ENCODE measurements at places on chromosomes 6 and 20. TPM values are rescaled to one million over a fixed set of nuclear protein-coding genes. Genes with fewer than 3 reads are reported as not detected.

The SOX18 gene
- total RNA-seq, result 40.3 TPM

The HLA-F gene
- total RNA-seq, result 98.3 TPM

The TMEM217 gene
- total RNA-seq, result 5.3 TPM

The ZBTB22 gene
- 22.6 TPM for total RNA-seq

The HUS1B gene
- 0.41 TPM for total RNA-seq

The SYNDIG1 gene
- total RNA-seq, result 1.3 TPM

The TINAG gene
- total RNA-seq, result not detected

The ACOT8 gene
- total RNA-seq, result 28.7 TPM

The ELOVL4 gene
- total RNA-seq, result 0.68 TPM

The RGL2 gene
- 83.3 TPM for total RNA-seq

The BHLHE23 gene
- not detected for total RNA-seq

The RUNX2 gene
- total RNA-seq, result 5.9 TPM

The PRDM13 gene
- not detected for total RNA-seq

The TOMM6 gene
- total RNA-seq, result 169 TPM

The COL9A3 gene
- total RNA-seq, result 2.6 TPM

The MYLK4 gene
- total RNA-seq, result 1.2 TPM

The BIRC7 gene
- 0.64 TPM for total RNA-seq

The HLA-DRB5 gene
- 106 TPM for total RNA-seq
